ENCODE measurements at places on chromosomes 5 and 9.

GRCh38 chr5:2894316-2894715 lies 142.8 kb upstream of the IRX2 start:
- no peak for DNase-seq

GRCh38 chr5:141121563-141121962 lies at the start of gene PCDHB4:
TSS of gene PCDHB4 (plus strand) at chr5:141121818. CDS start at chr5:141121999, 181 bp downstream.
- DNase-seq = no peak

DNA sequence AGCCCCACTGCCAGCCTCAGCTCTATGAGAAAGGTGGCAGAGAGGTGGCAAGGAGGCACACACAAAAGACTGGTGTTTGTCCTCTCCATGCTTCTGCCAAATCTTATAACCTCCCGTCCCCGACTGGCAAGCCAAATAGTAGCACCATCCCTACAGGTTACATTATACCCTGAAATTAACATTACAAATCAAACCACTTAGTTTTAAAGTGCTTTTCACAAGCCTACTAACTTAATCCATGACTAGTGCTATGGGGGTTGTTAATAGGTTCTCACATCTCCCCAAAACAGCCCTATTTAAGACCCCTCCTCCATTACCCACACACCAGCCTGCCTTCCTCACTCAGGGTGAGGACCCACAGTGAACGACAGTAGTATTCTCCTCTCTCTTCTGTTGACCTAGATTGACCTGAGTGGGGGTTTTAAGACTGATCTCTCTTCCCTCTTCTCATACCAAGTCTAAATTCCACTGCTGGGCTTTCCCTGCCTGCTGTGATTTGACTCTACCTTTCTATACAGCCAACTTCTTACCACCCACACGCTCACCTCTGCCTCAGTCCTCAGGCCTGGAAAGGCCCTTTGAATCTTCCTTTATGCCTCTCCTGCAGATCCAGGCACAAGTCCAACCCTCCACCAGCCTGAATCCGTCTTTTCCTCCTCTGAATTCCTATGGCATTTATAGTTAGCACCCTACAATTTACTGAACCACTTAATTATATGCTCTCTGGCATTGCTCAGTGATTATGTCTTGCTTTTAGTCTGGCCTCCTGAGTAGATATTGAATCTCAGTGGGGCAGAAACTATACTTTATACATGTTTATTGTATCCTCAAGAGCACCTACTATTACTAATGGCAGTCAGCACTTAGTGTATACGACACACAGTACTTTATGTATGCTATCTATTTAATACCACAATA lies 116.1 kb downstream of the TMEM174 start:
- no peak for DNase-seq

- DNase-seq = no peak
Observed at GRCh38 chr5:34045996-34046395, 3.0 kb upstream of the C1QTNF3 start.

- no peak for DNase-seq
Observed at GRCh38 chr5:60583616-60584015, 116.3 kb downstream of the DEPDC1B start.
